ENCODE measurements at places on chromosomes 11 and 22. TPM values are rescaled to one million over a fixed set of nuclear protein-coding genes. Genes with fewer than 3 reads are reported as not detected.

DNA sequence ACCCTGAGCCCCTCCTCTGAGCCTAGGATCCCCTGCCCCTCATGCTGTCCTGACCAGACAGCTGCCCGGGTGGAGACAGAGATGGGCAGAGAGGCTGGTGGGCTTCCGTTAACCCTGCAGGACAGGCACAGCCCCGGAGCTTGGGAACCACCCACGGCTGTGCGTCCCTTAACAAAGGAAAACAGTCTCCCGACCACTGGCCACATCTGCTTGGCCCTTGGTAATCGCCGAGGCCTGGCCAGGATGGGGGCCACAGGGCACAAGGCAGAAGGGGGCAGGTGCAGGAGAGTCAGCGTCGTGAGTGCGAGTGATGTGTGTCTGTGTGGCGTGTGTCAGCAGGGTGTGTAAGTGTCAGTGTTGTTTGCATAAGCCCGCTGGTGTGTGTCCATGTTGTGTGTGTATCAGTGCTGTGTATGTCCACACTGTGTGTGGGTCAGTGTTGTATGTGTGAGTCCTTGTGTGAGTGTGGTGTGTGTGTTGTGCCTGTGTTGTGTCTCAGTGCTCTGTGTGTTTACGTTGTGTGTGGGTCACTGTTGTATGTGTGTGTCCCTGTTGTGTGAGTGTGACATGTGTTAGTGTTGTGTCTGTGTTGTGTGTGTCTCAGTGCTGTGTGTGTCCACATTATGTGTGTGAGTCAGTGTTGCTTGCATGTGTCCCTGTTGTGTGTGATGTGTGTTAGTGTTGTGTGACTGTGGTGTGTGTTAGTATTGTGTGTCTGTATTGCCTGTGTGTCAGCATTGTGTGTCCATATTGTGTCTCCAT is 369.5 kb downstream of the BRD1 start:
- no peak overlapping the region for H3K27ac ChIP-seq
- peaks cover 4% of the 10 kb centered on the region for H3K27me3 ChIP-seq
- no peak overlapping the region for H3K4me3 ChIP-seq

GRCh38 chr11:106642331-106642730 is 375.9 kb downstream of the GUCY1A2 start:
- no peaks in the 10 kb centered on the region for H3K27me3 ChIP-seq
- H3K36me3 ChIP-seq = no peaks in the 10 kb centered on the region
- no peaks in the 10 kb centered on the region for H3K4me1 ChIP-seq
- no peak overlapping the region for H3K4me3 ChIP-seq
- DNase-seq = no peak

- no peaks in the 10 kb centered on the region for H3K4me1 ChIP-seq
- no peak for DNase-seq
- H3K36me3 ChIP-seq = no peaks in the 10 kb centered on the region
- H3K4me3 ChIP-seq = no peak overlapping the region
- no peaks in the 10 kb centered on the region for H3K27me3 ChIP-seq
Measured at GRCh38 chr11:117560780-117561530, 233.3 kb downstream of the CEP164 start.

- no peaks in the 10 kb centered on the region for H3K4me1 ChIP-seq
- H3K27me3 ChIP-seq = peaks cover 19% of the 10 kb centered on the region
- no peak for DNase-seq
Measured at GRCh38 chr11:45484326-45484883, 181.0 kb downstream of the CHST1 start.

GRCh38 chr22:25624476-25624875 is 60.0 kb downstream of the GRK3 start:
- H3K4me1 ChIP-seq = peaks cover 6% of the 10 kb centered on the region
- no peak for DNase-seq
- H3K27ac ChIP-seq = no peak overlapping the region
- H3K36me3 ChIP-seq = no peaks in the 10 kb centered on the region

DNA sequence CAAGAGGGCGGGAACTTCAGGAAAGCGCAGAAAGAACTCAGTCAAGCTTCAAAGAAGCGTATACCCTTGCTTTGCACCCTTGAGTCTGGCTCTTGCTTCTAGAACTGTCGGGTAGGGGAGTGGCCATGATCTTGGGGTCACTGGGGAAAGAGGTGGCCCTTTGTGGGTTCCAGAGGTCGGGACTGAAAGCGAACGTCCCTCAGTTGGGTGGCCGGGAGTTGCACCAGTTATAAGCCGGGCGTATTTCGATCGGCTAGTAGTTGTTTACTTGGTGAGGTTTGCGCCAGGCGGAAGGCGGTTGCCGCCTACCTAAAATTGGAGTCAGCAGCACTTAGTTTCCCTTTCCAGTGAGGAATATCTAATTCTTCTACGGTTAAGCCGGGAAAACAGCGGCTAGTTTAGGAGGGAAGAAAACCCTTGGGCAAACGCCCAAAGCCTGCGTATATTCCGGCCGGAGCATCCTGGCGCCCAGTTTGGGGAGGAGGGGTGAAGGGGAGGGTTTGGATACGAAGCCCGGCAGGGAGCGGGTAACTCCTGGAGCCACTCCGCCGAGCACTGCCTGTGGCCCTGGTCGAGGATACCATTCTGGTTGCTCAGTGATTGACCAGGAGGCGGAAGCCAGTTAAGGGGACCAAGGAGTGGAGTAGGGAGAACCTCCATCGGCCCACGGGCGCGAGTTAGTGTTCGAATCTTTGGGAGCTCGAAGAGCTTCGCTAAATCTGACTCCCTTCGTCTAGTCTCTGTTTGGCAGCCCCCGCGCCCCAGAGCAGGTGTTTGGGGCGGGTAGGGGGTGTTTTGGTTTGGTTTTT is 807 bp upstream of the WT1 start:
- no peaks in the 10 kb centered on the region for H3K36me3 ChIP-seq
- H3K4me1 ChIP-seq = no peaks in the 10 kb centered on the region
- H3K27me3 ChIP-seq = peaks cover 100% of the 10 kb centered on the region
- no peak overlapping the region for H3K27ac ChIP-seq

GRCh38 chr11:22479971-22480720 is 142.0 kb downstream of the SLC17A6 start:
- H3K4me1 ChIP-seq = no peaks in the 10 kb centered on the region
- no peak overlapping the region for H3K27ac ChIP-seq
- no peaks in the 10 kb centered on the region for H3K27me3 ChIP-seq
- DNase-seq = no peak
- no peaks in the 10 kb centered on the region for H3K36me3 ChIP-seq

DNA sequence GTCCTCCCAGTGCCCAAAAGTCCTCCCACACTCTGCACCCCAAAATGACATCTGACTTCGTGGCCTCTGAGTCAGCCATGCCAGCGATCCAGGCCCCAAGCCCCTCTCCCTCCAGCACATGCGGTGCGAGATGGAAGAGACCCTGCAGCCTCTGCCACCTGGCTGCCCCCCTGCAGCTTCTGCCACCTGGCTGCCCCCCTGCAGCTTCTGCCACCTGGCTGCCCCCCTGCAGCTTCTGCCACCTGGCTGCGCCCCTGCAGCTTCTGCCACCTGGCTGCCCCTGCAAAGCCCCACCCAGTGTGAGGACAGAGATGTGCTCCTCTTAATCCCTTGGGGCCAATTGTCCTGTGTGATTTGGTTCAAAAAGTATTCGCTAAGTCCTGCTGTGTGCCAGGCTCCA is 68.0 kb downstream of the WNT7B start:
- H3K4me1 ChIP-seq = no peaks in the 10 kb centered on the region
- H3K36me3 ChIP-seq = no peaks in the 10 kb centered on the region
- H3K27me3 ChIP-seq = peaks cover 22% of the 10 kb centered on the region
- no peak for DNase-seq

GRCh38 chr11:71302911-71303310 is 50.5 kb upstream of the SHANK2 start:
- H3K36me3 ChIP-seq = no peaks in the 10 kb centered on the region
- no peaks in the 10 kb centered on the region for H3K4me1 ChIP-seq
- no peak overlapping the region for H3K27ac ChIP-seq
- H3K27me3 ChIP-seq = no peaks in the 10 kb centered on the region
- no peak for DNase-seq

DNA sequence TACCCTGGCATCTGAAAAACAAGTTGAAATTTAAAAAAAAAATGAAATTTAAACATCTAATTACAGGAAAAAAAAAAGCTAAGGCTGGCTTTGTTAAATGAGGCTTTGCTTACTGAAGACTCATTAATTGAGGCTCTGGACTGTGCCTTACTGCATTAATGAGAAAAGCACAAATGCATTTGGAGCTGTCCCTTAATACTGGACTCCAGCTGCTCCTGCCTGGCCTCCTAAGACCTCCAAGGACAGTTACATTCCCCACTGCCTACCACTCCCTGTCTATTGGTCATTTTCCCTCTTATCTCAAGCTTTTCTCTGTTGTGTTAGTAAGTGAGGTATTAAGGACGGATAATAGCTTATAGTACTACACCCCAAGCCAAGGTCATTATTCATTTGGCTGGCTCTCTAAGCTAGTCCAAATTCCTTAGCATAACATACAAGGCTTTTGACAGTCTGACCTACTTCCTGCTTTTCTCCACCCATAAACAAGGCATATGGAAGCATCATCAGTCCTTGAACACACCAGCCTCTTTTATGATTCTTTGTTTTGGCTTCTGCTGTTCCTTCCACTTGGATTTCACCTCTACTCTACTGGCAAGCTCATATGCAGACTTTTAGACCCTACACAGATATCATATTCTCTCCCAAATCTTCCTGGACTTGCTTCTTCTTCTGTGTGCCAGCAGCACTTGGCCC is 62.5 kb downstream of the USP35 start:
- H3K4me1 ChIP-seq = no peaks in the 10 kb centered on the region
- H3K27me3 ChIP-seq = no peaks in the 10 kb centered on the region
- no peak for DNase-seq
- H3K27ac ChIP-seq = no peak overlapping the region
- no peaks in the 10 kb centered on the region for H3K36me3 ChIP-seq
- H3K4me3 ChIP-seq = no peak overlapping the region

DNA sequence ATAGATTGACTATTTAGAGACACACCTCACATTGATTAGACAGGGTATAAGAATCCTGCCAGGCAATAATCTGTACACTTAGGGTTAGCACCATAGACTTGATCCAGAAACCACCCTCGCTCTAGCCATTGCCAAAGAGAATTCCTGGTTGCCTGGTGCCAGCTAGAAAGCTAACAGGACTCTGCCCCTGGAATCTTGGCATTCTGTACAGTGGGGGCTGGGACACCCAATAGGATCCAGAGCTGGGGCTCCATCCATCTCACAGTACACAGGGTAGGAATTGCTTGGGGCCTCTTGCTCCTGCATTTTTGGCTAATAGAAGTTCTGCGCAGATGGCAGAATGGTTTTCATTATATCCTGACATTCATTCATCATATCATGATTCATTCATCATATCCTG is 3.0 kb upstream of the APLNR start:
- H3K4me1 ChIP-seq = no peaks in the 10 kb centered on the region
- H3K36me3 ChIP-seq = no peaks in the 10 kb centered on the region
- no peaks in the 10 kb centered on the region for H3K27me3 ChIP-seq
- no peak overlapping the region for H3K27ac ChIP-seq

GRCh38 chr11:100581318-100581717 is 105.8 kb upstream of the ARHGAP42 start:
- H3K36me3 ChIP-seq = no peaks in the 10 kb centered on the region
- H3K4me1 ChIP-seq = no peaks in the 10 kb centered on the region
- no peak overlapping the region for H3K27ac ChIP-seq
- no peak for DNase-seq

- no peaks in the 10 kb centered on the region for H3K27me3 ChIP-seq
- no peaks in the 10 kb centered on the region for H3K4me1 ChIP-seq
- DNase-seq = no peak
- H3K4me3 ChIP-seq = no peak overlapping the region
Measured at GRCh38 chr22:25829808-25830777, 88.1 kb downstream of the MYO18B start.

The FGF3 gene
- total RNA-seq = not detected

The OR52A1 gene
- total RNA-seq = not detected

The CDC42BPG gene
- 50.5 TPM for total RNA-seq

The CST6 gene
- not detected for total RNA-seq

The BCO2 gene
- total RNA-seq = 3.5 TPM

The KRTAP5-10 gene
- total RNA-seq = 1.8 TPM

The CRYBB3 gene
- total RNA-seq = 1.2 TPM

Measured in transverse colon (tissue), 4 donors.